A549 treated with CpdA at 1 μM for 4 hours (cell line): ENCODE measurements at places on chromosomes 6 and 20. TPM values are rescaled to one million over a fixed set of nuclear protein-coding genes. Genes with fewer than 3 reads are reported as not detected.

Gene PI16
- not detected in 5 replicates for total RNA-seq

Gene SMLR1
- total RNA-seq, result not detected in 5 replicates

Gene OR2H1
- not detected in 5 replicates for total RNA-seq

Gene SIRPG
- total RNA-seq, result not detected in 5 replicates

Gene DHX16
- 25.8 to 30.1 TPM (median 28.8 TPM) in 5 replicates for total RNA-seq

Gene CNKSR3
- total RNA-seq, result 4.9 to 5.9 TPM (median 5.4 TPM) in 5 replicates

Gene SLC17A1
- total RNA-seq, result 0.05 TPM in 1 of 5 replicates, not detected in the others

Gene MED20
- 13.3 to 16.1 TPM (median 14.9 TPM) in 5 replicates for total RNA-seq
